ENCODE measurements at places on chromosomes 11 and 22.

GRCh38 chr22:27679693-27680488, 121.7 kb downstream of the MN1 start:
- DNase-seq, result no peak

- DNase-seq, result no peak
These were observed 27.8 kb upstream of the AMOTL1 start for GRCh38 chr11:94740083-94741021.

DNA sequence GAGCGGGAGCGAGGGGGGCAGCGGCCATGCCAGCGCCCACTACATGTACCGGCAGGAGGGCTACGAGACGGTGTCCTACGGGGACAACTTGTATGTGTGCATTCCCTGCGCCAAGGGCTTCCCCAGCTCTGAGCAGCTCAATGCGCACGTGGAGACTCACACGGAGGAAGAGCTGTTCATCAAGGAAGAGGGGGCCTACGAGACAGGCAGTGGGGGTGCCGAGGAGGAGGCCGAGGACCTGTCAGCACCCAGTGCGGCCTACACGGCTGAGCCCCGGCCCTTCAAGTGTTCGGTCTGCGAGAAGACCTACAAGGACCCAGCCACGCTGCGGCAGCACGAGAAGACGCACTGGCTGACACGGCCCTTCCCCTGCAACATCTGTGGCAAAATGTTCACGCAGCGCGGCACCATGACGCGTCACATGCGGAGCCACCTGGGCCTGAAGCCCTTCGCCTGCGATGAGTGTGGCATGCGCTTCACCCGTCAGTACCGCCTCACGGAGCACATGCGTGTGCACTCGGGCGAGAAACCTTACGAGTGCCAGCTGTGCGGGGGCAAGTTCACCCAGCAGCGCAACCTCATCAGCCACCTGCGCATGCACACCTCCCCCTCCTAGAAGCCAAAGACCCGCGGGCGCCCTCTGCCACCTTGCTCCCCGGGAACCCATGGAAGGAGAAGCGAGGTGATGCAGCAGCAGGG, 20.9 kb upstream of the TMEM191C start:
- DNase-seq, result no peak

GRCh38 chr11:22786475-22786874, 43.1 kb downstream of the SVIP start:
- DNase-seq, result no peak

DNA sequence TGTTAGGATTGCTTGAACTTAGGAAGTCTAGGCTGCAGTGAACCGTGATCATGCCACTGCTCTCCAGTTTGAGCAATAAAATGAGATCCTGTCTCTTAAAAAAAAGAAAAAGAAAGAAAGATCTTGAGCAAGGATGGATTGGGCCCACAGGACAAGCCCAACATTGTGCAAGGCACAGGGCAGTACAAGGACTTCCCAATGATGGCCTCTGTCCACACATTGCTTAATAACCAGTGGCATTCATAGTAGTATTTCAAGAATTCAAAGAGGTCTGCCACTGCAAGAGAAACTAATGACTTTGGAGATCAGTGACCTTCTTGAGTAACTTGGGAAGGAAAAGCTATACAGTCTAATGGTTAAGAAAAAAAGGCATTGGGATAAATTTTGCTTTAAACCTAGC, 44.6 kb downstream of the SEZ6L start:
- DNase-seq, result no peak

DNA sequence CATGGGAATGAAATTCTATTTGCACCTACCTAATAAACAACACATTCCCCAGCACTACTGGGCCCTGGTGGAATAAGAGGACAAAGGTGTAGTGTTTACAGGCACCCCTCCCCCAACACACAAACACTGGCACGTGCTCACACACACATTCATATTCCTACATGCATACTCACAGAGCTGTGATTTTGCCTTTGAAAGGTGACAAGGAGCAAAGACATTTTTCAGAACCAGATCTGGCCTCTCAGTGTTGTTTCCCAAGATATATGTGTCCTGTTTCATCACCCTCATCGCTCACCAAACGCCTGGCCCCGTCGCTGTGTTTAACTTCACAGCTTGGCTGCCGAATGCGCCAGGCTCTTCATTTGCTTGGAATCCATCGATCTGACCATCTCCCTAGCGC, 292.6 kb downstream of the NTM start:
- no peak for DNase-seq

DNA sequence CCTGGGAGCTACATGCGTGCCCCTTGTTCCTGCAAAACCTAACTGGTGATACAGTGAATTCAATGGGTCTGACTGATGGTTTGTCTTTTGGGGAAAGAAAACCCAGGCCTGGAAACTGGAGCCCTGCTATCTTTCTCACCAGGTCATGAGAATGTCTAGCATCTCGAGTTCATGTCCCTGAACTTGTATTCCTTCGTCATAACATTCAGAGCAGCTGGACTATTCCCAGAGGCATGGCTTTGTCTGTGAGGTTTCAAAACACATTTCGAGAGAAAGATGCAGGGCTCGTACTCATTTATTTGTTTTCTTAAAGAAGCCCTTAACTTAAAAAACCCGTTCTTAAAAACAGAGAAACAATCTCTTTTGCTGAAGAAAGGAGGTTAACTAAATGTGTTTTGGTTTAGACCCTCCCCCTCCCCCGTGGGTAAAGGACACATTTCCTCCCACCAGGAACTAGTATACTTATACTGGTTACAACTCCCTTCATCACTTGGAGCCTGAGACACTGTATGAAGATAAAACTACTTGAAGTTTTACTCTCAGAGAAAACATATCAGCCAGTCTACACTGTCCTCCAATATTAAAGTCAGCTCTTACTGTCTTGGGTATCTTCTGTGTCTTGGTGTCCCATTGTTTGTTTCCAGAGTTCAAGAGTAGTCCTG, 43.2 kb downstream of the ME3 start:
- no peak for DNase-seq

GRCh38 chr11:57095417-57095816, 86.3 kb upstream of the LRRC55 start:
- no peak for DNase-seq

DNA sequence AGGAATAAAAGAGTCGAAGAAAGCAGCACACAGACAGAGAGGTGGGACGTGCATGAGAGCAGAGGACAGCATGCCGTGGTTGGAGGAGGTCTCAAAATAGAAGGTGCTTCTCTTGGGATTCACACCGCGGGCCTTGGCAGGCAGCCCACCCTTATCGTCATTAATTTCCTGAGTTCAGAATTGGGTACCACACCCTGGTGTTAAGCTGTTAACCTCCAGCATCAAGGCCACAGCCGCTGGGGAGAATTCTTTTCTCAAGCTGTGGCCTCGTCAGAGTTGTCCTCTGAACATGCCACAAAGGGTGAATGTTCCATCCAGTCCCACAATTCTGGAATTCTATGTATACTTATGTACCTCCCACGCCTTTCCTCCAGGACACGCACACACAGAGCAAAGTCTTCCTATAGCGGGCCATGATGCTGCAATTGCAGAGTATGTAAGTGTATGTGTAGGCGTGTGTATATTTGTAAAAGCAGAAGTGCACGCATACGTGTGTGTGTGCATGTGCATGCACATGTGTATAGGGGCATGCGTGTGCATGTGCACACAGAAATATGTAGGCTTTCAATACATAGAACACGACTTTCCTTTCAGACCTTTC, 39.0 kb downstream of the ADAMTS8 start:
- DNase-seq, result no peak

Data from amygdala (tissue), 56 donors.